ENCODE measurements at places on chromosomes 5 and 9. TPM values are rescaled to one million over a fixed set of nuclear protein-coding genes. Genes with fewer than 3 reads are reported as not detected.

The ZBED3 gene
- 6.8 TPM for total RNA-seq

The TERT gene
- 8.9 TPM for total RNA-seq

The LEAP2 gene
- 1.4 TPM for total RNA-seq

The ZDHHC11 gene
- total RNA-seq = 3.0 TPM

The CER1 gene
- not detected for total RNA-seq

The ASTN2 gene
- total RNA-seq = 3.9 TPM

The MARCHF11 gene
- total RNA-seq = not detected

The SLC45A2 gene
- not detected for total RNA-seq

The TSSK1B gene
- total RNA-seq = not detected

The INSL6 gene
- total RNA-seq = not detected

The TAF11L10 gene
- not detected for total RNA-seq

The ARL14EPL gene
- total RNA-seq = not detected

The PCDHGB4 gene
- total RNA-seq = 0.21 TPM

The SCGB3A2 gene
- total RNA-seq = 0.39 TPM

The PNPLA7 gene
- total RNA-seq = 3.9 TPM

The TNFSF8 gene
- total RNA-seq = 0.15 TPM

The WDR38 gene
- total RNA-seq = not detected

The ARL15 gene
- 16.5 TPM for total RNA-seq

The CDC23 gene
- 44.7 TPM for total RNA-seq

The QRFP gene
- total RNA-seq = not detected

The SHOC1 gene
- total RNA-seq = 0.10 TPM

The MXD3 gene
- total RNA-seq = 12.0 TPM

The FCHO2 gene
- 25.3 TPM for total RNA-seq

The TGFBI gene
- 314 TPM for total RNA-seq

The GFI1B gene
- 0.08 TPM for total RNA-seq

The CDKN2B gene
- 0.05 TPM for total RNA-seq

The TAF1L gene
- not detected for total RNA-seq
